Activated naive CD4-positive, alpha-beta T cell (primary cell): ENCODE measurements at places on chromosomes 1 and 21.

- DNase-seq, result no peak
Measured at GRCh38 chr1:218836264-218836663, 337.4 kb upstream of the LYPLAL1 start.

GRCh38 chr1:62407398-62408009, 29.3 kb upstream of the USP1 start:
- DNase-seq, result no peak

- no peak for DNase-seq
Measured at GRCh38 chr1:152946248-152946647, 758 bp upstream of the SPRR5 start.

- DNase-seq, result no peak
Measured at GRCh38 chr1:55990007-55990406, 589.4 kb downstream of the PLPP3 start.

- no peak for DNase-seq
Measured at GRCh38 chr1:168480997-168481396, 62.8 kb downstream of the XCL2 start.

DNA sequence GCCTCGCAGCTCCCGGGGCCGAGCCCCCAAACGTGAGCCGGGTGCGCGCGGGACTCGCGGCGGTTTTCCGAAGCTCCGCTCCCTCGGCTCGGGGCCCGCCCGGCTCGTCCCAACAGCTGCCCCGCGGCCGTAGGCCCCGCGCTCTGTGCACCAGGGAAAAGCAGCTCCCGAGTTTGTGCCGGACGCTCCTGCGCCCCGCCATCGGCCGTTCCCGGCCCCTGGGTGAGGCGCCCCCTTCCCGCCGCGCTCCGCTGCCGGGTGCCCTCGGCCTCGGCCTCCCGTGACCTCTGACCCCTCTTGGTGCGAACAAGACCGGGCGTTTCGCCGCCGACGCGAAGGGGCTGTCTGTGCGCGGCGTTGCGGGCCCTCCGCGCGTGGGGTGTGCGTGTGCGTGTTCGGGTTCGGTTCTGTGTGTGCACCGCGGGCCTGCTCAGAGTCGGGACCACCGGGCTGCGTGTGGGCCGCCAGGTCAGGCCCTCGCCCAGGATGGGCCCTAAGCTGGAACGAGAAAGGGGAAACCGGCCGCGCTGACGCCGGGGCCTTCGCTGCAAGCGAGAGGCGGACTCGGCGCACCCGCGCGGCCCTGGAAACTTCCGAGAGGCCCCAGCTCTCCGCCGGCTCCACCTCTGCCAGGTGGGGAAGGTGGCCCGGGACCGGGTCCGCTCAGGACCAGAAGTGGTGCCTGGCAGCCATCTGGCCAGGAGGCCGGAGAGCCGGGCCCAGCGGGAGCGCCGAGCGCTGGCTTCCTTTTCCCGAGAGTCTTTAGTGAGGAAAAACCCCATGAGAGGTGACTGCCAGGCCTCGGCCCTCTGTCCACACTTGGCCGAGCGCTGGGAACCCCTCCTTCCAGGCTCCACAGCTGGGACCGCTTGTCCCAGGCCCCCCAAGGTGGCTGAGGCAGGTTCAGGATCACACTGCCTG, 1.9 kb downstream of the PRDM16 start:
- DNase-seq, result no peak

GRCh38 chr1:59775480-59775879, 39.3 kb upstream of the HOOK1 start:
- DNase-seq, result no peak

DNA sequence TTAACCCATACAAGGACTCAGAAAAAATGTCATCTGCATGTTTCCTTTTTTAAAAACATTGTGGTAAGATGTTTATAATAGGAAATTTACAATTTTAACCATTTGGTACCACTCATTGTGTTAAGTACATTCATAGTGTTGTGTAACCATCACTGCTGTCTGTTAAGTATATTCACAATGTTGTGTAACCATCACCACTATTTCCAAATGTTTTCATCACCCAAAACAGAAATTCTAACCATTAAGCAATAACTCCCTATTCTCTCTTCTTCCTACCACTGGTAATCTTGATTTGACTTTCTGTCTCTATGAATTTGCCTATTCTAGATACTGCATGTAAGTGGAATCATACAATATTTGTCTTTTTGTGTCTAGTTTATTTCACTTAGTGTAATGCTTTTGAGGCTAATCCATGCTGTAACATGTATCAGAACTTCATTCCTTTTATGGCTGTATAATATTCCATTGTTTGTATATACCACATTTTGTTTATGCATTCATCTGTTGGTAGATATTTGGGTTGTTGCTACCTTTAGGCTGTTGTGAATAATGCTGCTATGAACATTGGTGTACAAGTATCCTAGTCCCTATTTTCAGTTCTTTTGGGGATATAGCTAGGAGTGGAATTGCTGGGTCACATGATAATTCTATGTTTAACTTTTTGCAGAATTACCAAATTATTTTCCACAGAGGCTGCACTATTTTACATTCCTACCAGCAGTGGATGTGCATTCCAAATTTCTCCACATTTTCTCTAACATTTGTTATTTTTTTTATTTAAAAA, 14.1 kb downstream of the HIPK1 start:
- no peak for DNase-seq

GRCh38 chr1:7973086-7973485, 11.6 kb downstream of the PARK7 start:
- no peak for DNase-seq

GRCh38 chr1:40313958-40314720, 2.9 kb downstream of the COL9A2 start:
- no peak for DNase-seq
